ENCODE measurements at places on chromosomes 7 and 10.

DNA sequence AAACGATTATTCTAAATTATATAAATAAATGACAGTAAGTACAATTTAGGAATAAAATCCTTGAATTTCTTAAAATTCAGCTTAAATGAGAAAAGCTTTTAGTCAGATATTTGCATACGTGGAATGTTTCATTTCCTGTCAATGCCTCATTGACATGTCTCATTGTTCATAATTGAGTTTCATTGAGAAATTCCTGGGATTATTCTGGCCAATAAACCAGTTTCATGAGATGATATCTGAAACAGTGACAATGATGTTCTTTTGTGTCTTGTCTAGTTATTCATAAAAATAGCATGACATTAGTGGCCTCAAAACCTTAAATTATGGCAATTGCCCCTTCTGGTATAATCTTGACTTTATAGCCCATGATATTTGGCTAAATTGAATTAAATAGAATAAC lies 95.8 kb downstream of the DKK1 start:
- DNase-seq = no peak

- DNase-seq = no peak
These were observed 251.4 kb upstream of the SEMA3C start for GRCh38 chr7:81170291-81170690.

- no peak for DNase-seq
These were observed 441.4 kb downstream of the CNTNAP2 start for GRCh38 chr7:146557971-146558469.

- no peak for DNase-seq
These were observed 210.6 kb downstream of the TNS3 start for GRCh38 chr7:47371317-47371716.
